ENCODE measurements at places on chromosomes 1 and 21.

DNA sequence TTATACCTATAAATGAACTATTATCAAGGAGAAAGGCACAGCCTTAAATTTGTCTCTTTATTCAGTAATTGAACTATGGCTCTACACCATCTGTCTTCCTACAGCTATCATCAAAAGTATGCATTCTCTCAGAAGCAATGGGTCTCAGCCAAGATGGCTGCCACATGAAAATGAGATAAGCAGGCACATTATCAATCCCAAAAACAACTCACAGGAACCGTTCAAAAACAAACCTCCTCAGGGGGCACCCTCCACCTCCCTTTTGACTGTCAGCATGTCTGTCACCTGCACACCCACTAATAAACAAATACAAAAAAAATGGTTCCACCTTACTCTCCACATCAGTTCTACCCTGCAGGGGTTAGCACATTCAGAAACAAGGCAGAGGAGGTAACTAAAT lies 23.6 kb downstream of the KIAA0319L start:
- DNase-seq: no peak

DNA sequence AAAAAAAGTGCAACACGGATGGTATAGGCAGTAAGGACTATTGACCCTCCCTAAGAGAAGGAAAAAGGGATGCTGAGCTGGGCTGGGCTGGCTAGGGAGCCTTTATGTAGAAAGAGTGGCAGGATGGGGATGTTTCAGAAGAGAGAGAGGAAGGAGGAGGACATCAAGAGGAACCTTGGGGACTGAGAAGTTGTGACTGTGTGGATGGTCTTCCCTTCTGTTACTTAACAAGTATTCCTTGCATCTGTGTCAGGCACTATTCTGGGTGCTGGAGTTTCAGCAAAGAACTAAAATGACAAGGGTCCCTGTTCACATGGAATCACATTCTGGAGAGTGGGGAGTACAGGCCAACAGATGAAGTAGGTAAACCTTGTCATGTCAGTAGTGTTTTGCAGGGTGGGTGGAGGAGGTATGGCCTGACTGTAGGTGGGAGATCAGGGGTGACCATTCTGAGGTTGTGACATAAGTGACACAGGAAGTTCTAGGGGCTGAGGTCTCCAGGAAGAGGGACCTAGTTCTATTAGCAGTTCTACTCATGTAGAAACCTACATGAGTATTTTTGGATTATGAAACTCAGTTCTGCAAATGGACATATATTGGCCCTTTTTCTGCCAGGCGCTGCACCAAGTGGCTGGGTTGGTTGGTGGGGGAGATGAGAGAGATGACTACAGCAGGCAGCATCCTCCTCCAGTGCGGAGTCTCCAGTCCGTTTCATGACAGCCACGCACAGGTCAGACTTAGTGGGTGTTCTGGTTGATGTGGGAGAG lies 53.8 kb downstream of the PRDM2 start:
- DNase-seq: no peak

DNA sequence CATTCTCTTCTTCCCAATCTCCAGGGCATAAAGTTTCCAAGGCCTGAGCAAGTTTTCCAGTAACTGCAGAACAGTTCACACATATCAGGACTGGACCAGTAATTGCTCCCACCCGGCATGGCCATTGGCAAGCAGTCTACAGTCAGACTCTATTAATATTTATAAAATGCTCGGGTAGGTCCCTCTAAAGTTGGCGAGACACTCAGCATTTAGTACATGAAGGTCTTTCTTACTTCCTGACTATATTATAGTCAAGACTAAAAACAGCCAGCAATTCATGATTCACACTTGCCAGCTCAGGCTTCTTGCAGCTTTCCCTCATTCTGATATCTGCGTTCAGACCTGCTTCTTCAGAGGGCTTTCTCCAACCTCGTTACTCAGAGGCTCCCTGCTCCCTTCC lies 25.4 kb downstream of the GADD45A start:
- no peak for DNase-seq

GRCh38 chr1:31007462-31007991 lies 58.0 kb downstream of the PUM1 start:
- DNase-seq: no peak
